Activated effector memory CD4-positive, alpha-beta T cell treated with Interleukin-2 at 50 U/mL for 16 hours (primary cell): ENCODE measurements at places on chromosomes 3 and 15.

DNA sequence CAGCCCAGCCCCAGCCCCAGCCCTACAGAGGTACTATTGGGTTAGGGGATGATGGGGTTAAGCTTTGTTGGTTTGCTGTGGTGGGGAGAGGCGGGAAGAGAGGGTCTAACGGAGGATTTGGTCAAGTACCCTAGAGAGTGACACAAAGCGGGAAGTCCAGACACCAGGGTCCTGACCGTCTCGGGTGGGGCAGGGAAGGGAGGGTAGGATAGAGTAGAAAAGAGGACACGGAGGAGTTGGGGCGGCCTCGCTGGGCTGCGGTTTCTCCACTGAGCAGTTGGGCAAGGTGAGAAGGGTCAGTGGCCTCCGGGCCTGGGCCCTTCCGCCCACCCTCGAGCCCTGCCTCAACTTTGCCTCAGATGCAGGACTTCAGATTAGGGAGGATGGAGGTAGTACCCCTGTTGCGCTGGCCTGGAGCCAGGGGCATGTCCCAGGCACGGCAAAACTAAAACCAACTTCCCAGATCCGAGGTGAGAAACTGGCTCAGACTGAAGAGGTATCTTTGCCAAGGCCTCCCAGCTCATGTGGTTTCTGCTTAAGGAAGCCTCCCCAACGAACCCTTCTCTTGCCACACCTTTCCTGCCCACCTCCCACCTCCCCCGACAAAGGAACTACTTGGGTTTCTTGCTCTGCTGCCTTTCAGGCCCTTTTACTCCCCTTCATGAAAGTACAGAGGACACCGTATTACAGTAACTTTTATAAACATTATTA, 551 bp downstream of the PML start:
- DNase-seq = no peak

DNA sequence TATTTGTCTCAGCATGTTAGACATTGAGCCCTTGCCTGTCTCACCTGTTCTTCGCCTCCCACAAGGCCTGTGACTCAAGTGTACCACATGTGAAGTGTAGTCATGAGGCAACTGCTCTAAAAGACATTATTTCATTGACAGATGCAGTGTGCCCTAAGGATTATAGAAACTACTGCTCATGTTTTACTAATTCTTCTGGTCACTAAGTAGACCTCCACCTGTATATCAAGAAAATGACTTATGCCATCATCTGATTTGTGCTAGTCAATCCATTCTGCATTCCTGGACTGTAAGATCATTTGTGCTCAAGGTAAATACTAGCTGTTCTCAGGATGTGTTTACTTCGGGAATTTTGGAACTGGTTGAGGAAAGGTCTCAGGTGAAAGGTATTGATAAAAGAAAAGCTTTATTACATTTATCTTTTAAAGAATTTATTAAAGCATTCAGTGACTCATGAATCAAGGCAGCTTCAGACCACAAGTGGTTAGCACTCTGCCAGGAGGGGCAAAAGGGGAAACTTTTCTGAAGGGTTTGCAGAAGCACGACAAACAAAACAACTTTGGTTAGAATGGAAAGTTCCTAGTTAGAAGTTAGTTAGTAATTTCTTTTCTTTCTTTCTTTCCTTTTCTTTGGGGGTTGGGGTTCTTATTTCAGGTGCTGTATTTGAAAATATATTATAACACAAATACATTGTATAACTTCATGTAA, 465.3 kb upstream of the CBLB start:
- DNase-seq = no peak

- no peak for DNase-seq
These were observed 68.9 kb downstream of the IFT80 start for GRCh38 chr3:160330109-160330508.

GRCh38 chr15:35720019-35720418, 174.1 kb upstream of the DPH6 start:
- DNase-seq = no peak

- peak; percentile 65 for DNase-seq
These were observed 147.0 kb upstream of the SLCO3A1 start for GRCh38 chr15:91706322-91707032.
